NCI-H2029 (cell line): ENCODE measurements at places on chromosomes 7 and 10.
A peak's percentile ranks its signal among the peaks of the same experiment; 100 is the strongest.

GRCh38 chr10:5645944-5646617, 20.3 kb downstream of the ASB13 start:
- no peak for DNase-seq

DNA sequence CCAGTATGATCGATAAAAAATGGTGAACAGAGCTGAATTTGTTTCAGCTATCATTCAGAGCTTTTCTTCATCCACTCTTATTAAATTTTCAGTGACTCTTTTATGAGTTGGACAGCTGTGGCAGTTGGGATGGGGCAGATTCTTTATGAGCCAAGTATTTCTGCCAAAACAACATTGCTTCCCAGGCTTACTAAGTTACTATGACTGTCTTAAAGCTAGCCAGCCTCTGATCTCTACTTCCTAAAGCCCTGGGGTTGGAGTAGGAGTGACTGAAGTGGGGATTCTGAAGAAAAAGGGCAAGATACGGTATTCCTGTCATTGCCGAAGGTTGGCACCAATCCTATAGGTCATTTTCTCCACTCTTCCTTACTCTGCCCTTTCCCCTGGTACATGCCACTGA, 12.7 kb downstream of the RPP30 start:
- no peak for DNase-seq

GRCh38 chr10:33594475-33594874, 260.0 kb upstream of the NRP1 start:
- no peak for DNase-seq

- no peak for DNase-seq
Measured at GRCh38 chr7:102322202-102322715, 34.0 kb downstream of the SPDYE6 start.

GRCh38 chr10:95333997-95334804, 43.4 kb upstream of the PDLIM1 start:
- DNase-seq, result no peak

DNA sequence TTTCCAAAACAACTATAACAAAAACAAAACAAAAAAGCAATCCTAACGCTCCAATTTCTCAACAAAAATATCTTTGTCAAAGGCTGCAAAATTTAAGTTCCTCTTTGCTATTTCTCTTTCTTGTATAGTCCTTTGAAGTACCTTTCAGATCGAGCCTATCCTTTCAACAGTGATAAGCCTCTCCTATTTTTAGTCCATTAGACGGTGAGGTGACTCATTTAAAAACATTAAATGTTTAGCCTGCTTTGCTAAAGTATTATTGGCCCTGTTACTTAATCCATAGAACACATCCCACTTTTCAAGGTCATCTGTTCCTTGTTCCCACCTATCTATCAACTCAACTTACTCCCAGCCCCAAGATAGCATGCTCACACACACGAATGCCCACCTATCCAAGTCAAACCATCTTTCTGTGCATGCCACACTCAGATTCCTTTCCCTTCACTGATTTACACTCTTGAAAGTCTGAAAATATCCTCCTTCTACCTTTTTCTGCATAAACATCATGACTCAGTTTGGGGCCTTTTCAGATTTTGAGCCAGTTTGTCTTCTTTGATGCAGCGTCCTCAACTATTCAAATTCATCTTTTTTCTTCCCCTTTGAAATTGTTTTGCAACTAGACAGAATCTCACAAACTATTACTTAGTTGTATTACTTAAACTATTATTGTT, 224.9 kb upstream of the TMEM229A start:
- no peak for DNase-seq

GRCh38 chr7:104845557-104845956, 168.4 kb upstream of the KMT2E start:
- DNase-seq, result no peak

DNA sequence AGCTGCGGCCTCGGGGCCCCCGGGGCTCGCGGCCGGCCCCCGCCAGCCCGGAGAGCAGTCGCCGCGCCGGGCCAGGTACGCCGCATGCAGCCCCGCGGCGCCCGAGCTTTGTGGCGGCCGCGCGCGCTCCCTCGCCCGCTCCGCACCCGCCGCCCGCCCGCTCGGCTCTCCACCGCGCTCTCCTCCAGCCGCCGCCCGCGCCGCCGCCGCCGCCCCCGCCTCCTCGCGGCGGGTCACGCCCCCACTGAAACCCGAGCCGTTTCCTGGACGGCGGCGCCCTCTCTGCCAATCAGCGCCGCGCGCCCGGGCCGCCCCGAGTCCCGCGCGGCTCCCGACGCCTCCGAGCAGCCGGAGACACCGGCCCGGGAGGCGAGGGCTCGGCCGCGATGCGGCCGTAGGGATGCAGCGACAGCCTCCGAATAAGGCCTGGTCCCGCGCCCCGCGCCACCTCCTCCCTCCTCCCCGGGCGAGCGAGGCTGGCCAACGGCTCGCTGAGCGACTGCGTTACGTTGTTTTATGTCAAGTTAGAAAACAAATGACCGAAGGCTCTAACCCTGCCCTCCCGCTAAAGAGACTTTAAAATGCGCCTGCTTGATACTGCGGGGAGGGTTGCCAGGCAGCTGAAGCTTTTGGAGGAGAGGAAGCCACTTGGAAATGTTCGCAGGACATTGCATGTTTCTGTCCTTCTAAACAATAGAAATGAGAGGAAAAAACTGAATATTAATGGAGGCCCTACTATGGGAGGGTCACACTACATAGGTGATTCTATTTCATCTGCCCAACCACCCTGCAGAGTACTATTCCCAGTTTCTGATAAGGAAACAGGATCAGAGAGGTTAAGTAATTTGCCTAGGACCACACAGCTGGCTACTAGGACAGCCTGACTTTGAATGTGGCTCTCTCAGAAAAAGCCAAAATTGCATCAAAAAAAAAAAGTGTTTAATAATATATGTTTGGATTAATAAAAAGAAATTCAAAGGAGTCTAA, at the start of gene FGFR2:
Gene FGFR2, minus strand, starts transcription at position 182 of the 987 bp plus-strand sequence. CDS start 4,627 bp downstream, outside the sequence.
- peak; percentile 58 for DNase-seq

GRCh38 chr10:99013885-99014284, 221.8 kb downstream of the HPSE2 start:
- DNase-seq, result no peak

DNA sequence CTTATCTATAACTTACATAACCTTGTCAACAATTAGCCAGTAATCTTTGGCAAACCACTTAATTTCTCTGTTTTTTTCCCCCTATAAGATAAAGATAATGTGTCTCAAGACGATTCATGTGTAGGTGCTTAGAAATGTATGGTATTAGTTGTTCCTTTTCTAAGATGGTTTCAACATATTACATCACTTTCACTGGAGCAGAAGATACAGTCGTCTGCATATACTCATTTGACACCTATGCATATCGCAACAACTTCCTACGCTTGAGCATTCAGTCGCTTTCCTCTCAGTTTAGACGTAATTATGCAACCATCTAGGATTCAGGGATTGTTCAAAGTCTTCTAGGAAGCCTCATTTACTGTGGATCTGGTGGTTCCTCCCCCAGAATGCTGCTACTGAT, 396.7 kb downstream of the PHTF2 start:
- no peak for DNase-seq

- DNase-seq, result peak; percentile 61
Measured at GRCh38 chr7:94888551-94888950, 18.8 kb upstream of the PPP1R9A start.

DNA sequence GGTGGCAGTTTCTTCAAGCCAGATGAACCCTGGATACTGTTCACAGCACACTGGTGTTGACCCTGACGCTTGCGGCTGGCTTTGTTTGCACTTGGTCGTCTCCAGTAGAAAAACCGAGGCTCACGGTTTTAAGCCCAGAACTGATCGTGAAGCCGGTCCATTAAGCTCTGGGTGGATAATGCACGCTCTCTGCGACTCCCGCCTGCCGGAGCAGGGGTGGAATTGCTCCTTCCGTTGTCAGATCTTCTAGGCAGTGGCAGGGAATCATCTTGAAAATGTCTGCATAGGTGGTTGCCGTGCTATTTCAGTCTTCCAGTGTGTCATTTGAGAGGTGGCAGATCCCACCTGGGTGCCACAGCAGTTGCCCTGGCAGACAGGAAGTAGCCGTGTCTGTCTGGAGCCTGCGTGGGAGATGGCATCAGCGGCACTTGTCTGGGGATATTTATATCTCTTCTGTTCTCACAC, 35.9 kb upstream of the AP5Z1 start:
- peak; percentile 79 for DNase-seq

DNA sequence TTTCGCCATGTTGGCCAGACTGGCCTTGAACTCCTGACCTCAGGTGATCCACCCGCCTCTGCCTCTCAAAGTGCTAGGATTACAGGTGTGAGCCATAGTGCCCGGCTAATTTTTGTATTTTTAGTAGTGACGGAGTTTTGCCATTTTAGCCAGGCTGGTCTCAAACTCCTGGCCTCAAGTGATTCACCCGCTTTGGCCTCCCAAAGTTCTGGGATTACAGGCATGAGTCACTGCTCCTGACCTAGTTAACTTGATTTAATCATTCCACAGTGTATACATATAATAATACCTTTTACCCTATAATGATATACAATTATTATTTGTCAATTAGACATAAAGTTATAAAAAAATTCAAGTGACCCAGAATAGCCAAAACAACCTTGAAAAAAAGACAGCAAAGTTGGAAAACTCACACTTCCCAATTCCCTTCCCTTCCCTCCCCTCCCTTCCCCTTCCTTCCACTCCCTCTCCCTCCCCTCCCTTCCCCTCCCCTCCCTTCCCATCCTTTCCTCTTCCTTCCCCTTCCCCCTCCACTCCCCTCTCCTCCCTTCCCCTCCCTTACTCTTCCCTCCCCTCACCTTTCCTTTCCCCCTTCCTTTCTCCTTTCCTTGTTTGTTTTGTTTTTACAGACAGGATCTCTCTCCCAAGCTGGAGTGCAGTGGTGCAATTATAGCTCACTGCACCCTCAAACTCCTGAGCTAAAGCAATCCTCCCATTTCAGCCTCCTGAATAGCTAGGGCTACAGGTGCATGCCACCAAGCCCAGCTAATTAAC, 14.8 kb upstream of the ZMIZ2 start:
- DNase-seq, result no peak

DNA sequence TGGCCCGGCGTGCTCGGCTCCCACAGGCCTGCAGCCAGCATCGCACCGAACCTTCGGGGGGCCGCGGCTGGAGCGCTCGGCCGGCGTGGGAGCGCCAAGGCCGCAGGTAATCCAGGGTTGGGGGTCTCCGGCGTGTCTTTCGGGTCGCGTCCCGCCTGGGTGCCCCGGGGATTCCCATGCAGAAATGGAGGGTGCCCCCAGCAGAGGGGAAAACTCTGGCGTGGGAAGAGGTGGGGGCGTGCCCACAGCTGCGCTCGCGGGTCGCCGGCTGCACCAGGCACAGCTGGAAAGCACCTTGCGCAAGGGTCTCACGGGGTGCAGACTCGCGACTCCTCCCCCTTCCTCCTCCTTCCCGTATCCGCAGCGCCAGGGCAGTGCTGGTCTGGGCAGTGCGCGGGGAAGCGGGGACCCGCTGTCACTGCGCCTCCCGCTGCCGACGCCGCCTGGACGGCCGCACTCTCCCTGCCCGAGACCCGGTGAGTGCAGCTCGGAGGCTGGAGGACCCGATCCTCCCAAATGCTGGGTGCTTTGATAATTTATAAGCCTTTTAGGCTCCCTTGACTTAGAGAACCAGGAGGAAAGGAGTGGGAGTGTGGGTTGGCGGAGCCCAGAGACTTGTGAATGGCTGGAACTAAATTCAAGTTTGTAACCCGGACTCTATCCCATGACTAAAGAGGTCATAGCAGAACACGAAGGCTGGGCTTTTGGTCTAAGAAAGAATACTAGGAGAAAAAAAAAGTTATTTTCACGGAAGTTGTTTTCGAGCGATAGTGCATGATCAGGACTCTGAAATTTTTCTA, 489 bp downstream of the MAP3K8 start:
- no peak for DNase-seq

GRCh38 chr7:16396766-16397500, 24.4 kb downstream of the CRPPA start:
- no peak for DNase-seq

GRCh38 chr10:22501413-22501812, 156.1 kb downstream of the SPAG6 start:
- no peak for DNase-seq

- DNase-seq, result no peak
Measured at GRCh38 chr7:135684136-135684535, 21.8 kb downstream of the STMP1 start.

- DNase-seq, result peak; percentile 54
Measured at GRCh38 chr7:139842401-139843210, 13.5 kb downstream of the TBXAS1 start.

DNA sequence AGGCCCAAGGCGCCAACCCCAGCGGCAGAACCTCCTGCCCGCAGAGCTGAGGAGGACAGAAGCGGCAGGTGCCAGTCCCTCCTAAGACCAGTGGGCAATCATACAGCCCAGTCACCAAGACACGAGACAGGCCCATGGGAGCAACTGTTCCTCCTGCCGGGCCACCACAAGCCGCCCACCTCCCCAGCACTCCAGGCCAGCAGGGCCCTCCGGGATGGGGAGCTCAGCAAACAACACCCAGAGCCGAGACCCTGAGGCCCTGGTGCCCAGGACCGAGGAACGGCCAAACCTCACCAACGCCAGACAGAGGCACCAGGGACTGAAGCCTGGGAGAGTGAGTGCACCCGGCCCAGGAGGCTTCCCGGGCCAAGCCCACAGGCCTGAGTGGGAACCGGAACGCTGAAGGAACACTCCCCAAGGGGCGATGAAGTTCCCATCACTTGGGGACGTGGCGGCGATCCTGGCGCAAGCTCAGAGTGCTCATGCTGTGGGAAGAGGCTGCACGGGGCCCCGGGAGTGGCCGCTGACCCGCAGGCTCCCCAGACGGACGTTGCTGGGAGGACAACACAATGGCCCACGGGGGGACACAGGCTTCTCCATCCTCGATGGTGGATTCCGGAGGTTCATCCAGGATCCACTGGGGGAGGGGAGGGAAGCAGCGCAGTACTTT, 35.1 kb downstream of the GPER1 start:
- no peak for DNase-seq
